ENCODE measurements at places on chromosomes 12 and 14.

DNA sequence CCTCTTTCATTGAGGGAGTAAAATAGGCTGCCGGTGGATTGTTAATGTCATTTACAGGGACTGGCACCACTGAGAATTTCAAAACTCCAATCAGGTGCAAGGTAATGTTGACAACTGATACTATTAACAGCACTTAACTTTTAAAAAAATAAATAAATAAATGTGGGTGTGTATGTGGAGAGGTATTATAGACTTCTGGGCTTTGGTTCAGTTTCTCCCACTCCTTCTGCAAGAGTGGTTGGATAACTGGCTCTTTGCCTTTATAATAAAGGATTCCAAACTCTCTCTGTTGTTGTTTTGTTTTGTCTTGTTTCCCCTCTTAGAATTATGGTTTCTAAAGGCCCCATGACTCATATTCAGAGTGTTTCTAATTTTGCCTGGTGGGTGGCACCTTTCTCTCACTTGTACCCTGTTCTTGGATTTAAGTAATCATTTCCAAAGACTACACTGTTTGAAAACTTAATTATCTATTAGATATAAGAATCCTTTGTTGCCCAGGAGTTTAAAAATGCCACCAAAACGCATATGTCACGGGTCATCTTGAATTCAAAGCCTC is 151.6 kb upstream of the ARID2 start:
- DNase-seq: no peak

DNA sequence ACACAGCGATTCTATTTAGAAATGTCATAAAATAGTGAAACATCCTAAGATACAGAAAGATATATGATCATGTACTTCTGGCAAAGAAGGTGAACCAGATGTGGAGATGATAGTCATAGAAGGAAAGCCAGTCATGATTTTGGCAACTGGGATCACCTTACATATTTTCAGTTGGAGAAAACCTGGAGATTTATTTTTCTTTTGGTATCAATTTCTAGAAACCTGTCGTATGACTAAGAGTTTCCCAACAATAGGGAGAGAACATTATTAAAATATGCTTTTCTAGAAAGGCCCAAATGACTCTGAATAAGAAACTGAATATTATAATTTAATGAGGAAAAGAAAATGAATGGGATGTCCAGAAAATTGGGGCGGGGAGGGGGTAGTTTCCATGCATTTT is 396.4 kb downstream of the ZFP36L1 start:
- no peak for DNase-seq

DNA sequence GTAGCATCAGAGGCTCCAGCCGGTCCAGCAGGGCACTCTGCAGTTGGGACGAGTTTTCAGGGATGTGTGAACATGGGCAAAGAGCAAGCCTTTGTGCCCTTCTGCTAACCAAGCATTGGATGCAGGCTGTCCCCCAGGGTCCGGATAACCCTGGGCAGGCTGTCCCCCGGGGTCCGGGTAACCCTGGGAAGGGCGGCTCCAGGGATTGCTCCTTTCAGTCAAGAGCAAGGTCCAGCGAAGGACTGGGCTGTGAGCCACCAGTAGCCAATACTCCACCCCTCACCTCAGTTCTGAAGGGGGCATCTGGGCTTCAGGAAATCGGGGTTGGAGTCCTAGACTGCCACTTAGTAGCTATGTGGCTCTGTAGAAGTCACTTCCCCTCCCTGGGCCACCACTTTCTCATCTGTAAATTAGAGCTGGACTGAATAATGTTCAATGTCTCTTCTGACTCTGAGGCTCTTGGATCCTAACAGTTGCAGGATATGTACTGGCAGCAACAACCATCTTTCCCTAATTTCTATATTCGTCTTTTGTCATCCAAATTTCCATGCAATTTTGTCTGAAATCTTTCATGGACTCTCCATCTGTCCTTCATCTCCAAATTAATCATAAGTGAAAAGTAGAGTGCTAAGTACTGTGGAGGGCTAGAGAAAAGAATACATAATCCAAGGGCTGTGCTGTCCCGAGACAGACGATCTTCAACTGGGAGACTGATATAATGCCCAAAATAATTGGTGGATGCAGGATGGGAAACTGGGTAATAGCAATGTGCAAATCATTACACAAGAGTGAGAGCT is 137.4 kb upstream of the NTF3 start:
- no peak for DNase-seq

- no peak for DNase-seq
These were observed 4.8 kb downstream of the MED6 start for GRCh38 chr14:70595443-70596185.

DNA sequence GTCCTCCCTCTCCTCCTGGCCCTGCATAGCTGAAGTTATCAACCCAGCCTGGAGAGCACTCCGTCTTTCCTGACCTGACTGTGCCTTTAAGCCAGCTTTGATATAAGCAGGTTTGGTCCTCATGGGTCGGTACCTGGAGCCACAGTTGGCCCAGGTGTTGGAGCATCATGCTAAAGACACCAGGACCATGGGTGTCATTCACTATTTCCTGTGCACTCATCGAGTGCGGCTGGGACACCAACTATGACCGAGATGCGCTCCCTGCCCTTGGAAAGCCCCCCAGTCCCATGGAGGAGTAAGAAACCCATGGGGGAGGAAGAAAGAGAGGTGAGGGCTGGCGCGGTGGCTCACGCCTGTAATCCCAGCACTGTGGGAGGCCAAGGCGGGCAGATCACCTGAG is 78.9 kb upstream of the CCND2 start:
- no peak for DNase-seq

DNA sequence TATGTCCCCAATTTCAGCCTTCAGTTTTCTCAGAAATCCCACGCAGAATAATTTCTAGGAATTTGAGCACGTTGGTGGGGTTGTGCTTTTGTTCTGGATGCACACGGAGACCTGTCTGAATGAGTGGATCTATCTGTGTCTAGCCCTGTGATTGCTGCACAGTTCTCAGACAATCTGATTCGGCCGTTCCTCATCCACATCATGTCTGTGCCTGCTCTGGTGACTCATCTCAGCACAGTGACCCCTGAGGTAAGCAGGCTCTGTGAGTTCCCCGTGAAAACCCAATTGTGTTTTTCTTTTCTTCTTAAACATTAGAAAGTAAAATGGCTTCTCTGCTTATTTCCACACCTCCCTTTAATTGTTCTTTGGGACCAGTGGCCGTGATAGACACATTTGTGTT is 20.2 kb downstream of the UBE3B start:
- DNase-seq: no peak

GRCh38 chr12:121278169-121279070 is 18.1 kb downstream of the CAMKK2 start:
- no peak for DNase-seq

DNA sequence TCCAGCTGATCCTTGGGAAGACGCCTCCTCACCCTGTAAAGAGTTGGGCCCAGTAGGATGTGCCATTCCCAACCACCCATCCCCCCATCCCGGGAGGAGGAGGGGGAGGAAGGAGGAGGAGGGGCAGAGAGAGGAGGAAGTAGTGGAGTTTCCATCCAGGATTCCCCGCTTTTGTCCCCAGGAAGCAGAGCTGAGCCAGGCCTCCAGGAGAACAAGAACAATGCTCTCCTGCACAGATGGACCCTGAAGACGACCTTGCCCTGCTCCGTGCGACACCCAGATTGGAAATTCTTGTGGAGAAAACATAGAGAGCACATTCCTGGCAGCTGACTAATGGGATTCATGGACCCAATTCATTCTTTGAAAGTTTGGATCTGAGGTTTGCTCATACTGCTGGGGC is 132.3 kb upstream of the CRY1 start:
- no peak for DNase-seq

DNA sequence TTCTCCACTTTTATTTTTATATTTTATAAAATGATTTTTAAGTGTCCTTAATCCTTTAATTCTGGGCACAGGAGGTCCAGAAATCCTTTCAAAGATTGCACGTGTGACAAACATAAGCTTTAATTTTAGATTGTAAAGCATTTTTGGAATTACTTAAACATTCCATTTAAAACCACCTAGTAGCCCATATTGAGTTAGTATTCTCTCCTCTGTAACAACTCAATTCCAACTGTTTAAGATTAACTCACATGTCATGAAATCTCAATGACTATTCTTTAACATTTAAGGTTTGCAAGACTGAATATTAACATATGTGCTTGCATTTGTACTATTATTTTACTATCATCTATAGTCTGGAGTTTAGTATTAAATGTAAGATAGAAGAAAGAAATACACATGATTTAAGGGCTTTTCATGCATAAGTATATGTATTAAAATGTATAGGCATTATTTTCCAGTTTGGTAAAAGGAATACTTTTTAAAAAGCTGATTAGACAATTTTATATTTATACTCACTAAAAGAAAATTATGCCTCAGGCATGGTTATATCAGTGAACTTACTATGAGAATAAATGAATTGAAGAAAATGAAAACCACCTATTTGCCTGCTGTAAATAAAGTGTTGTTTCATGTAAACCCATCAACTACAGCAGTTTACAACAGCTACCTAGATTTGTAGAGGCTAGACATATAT is 776.9 kb downstream of the SLC6A15 start:
- DNase-seq: no peak

DNA sequence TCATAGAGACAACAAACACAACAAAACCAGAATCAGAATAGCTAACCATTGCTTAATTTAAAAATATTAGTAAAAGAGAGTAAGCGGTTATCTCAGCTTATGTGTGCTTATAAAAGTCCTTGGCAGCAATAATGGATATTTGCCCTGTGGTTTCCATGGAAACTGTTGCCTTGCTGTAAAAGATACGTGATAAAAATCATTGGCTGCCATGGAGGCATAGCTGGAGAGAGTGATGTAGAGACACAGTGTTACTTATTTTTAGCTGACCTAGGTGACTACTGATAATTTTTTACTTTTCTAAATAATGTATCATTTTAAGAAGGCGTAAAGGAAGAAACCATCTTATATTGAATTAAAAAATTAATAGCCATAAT is 92.9 kb downstream of the ERC1 start:
- DNase-seq: peak; percentile 73

DNA sequence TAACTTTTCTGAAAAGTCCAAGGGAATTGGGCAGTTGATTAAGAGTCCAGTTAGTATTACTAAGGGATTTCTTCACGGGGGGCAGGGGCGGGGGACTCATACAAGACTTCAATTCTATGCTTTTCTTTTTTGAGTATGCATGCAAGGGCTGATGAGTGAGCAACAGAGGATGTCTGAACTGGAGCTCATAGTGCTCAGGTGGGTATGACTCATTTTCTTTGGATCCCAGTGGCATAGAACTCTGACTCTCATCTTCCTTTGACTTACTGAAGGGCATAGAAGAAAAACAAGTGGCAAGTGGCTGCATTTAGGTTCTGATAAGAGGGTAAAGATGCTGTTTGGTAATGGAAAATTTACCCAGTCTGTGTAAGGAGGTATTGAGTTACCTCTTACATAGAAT is 749.2 kb downstream of the NOVA1 start:
- no peak for DNase-seq

DNA sequence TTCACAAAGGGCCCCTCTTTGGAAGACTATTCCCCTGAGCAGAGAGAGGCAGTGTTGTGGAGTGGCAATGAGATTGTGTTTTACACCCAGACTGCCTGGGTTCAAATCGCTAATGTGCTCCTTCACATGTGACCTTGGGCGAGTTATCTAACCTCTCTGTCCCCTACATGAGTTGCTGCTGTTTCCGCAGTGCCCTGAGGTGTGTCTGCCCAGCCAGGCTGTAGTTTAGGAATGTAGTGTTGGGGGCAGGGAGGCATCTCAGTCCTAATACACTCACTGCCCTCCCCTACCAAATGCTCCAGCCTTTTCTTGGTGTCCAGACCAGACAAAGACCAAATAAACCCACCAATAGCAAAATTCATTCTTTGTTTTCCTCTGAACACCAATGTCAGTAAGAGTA is 78.6 kb downstream of the SLC24A4 start:
- DNase-seq: no peak

GRCh38 chr12:128755566-128755965 is 68.2 kb downstream of the SLC15A4 start:
- DNase-seq: no peak

DNA sequence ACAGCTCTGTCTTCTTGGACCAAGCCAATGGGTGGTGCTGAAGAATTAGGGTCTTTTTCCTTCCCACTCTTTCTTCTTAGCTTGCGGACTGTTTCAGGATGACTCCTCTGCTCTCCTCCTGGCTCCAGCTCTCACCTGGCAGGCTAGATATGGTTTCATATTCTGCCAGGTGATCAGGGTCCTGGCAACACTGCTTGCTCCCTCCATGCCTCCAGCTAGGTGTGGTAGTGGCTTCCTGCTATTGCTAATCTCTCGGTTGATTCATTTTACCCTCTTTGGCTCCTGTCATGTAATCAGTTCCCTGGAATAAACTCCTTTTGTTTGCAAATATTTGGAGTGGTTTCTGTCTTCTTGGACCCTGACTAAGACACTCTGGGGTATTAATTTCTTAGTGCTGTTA is 4.3 kb upstream of the GZMH start:
- DNase-seq: no peak

GRCh38 chr12:122880155-122880667 is 15.7 kb downstream of the VPS37B start:
- DNase-seq: no peak

GRCh38 chr14:64789696-64790095 is 85.5 kb downstream of the PLEKHG3 start:
- DNase-seq: no peak
